ENCODE measurements at places on chromosomes 4 and X.

DNA sequence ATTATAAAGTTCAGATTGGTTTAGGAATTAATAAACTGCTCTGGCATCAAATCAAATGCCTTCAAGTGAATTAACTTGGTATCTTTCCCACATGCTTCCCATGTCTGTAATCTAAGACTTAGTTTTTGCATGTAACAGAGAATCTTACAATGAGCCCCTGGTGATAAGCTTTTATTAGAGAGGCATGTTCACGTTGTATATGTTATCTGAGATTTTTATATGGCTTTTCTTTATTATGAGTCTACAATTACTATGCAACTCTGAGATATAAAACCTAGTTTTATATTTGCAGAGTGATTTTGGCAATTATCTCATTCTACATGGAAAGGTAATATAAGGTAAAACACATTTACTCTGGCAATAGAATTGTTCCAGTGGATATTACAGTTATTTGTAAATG is 1578.4 kb upstream of the IGFBP7 start:
- DNase-seq: no peak

DNA sequence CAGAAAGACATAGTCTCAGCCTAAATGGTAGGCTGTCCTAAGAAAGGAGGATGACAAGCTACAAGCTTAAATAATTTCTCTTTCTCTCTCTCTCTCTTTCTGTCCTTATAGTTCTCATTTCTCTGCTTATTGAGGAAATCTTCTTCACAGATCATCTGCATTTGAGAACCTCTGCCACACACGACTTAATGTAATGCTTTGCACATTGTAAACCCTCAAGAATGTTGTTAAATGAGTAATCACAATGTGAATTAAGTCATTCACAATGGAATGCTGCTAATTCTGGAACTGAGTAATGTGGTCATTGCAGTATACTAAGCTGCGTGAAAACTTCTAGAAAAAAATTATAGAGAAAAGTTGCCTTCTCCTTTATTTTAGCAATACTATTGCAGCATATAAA is 508.9 kb upstream of the FTHL17 start:
- DNase-seq: no peak

DNA sequence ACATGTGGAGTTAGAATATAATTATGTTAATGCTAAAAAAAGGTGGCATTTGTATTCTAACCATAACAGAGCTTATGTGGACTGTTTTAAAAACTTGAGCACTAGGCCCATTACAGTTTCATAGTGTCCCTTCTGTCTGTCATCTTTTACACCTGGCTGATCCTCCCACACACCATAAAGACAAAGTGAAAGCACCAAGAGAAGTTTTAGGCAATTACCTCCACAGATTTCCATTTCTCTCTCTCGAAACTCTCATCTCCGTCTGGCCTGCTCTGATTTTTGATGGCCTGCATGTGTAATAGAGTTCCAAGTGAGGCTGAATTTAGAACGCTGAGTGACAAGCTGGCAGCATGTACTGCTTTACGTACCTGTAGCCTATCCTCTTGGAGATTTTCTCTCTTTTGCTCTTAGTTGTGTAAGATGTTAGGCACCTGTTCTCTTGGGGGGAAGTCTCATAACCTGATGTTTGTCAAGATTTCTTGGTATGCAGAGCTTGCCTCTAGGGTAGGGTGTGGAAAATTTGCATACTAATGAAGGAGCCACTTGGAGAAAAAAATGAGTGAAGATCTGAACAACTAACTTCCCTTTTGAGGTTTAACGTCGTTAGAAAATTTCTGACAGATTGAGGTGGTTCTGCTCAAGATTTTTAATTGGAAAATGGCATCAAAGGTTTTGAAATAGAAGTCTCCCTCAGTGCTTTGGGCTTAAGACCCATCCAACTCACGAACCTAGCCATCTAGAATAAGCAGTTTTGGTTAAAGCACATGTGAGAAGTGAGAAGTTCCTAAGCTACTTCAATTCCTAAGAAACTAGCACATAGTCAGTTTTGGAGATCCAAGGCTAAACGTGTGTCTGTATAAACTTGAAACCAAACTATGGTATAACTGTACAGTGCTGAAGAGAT is 57.6 kb upstream of the RAP1GDS1 start:
- no peak for DNase-seq

GRCh38 chr4:663438-664428 is 10.3 kb downstream of the ATP5ME start:
- peak; percentile 95 for DNase-seq

- no peak for DNase-seq
These were observed 434.3 kb downstream of the PDGFC start for GRCh38 chr4:156537286-156537685.
